ENCODE measurements at places on chromosomes 2 and 18.

DNA sequence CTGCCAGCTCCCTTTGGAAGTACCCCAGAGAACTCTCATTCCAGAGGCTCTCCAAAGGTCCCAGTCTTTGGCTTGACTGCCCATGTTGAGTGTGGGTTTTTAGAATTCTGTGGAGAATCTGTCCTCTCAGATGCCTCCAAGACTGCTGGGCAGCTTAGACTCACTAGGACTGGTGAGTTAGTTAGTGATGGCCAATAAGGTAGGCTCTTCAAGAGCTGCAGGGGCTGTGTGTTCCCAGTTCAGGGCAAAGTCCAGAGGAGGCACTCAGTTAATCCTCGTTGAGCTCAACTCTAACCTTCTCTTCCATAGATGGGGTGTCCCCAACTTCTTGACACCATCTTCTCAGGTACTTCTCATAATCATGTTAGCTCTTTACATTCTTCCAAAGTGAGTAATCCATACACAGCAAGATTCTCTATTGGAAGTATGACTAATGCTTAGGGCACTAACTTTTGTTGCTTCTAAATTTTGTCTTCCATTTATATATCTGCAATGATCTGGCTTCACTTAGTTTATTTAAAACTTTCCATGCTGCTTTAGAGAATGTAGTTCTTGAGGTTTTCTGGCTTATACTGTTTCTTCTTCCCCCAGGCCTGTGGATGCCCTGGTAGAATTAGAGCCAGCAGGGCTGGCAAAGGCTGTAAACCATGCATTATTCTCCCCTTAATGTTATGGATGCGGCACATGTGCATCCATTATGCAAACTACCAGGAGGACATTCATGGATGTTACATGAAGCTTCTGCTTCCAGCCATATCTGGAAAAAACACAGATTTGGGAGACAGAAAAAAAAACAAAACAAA is 88.9 kb downstream of the POLE4 start:
- DNase-seq, result no peak

GRCh38 chr2:187994464-187995331 is 297.0 kb upstream of the GULP1 start:
- no peak for DNase-seq

GRCh38 chr2:200962811-200963123 is 693 bp downstream of the ORC2 start:
- no peak for DNase-seq

GRCh38 chr2:188235364-188235763 is 56.3 kb upstream of the GULP1 start:
- DNase-seq, result no peak

- DNase-seq, result no peak
These were observed 798 bp downstream of the TANC1 start for GRCh38 chr2:158969162-158969714.

DNA sequence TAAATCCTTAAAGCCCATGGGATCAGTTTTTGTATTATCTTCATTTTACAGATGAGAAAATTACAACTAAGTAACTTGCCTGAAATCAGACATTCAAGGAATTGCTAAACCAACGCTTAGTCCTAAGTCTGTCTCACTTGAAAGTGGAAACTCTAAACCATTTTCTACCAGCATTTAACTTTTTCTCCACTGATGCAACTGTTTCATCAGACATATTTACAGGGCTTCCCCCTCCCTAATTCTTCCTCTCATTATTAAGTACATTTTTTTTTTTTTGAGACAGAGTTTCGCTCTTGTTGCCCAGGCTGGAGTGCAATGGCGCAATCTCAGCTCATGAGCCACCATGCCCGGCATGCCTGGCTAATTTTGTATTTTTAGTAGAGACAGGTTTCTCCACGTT is 88.6 kb downstream of the ACVR1C start:
- DNase-seq, result no peak

- DNase-seq, result no peak
These were observed 103.4 kb downstream of the ALPK2 start for GRCh38 chr18:58525517-58525916.

GRCh38 chr18:70469916-70470315 is 181.1 kb downstream of the SOCS6 start:
- DNase-seq, result no peak

- no peak for DNase-seq
These were observed 112.1 kb downstream of the KYNU start for GRCh38 chr2:142989273-142990204.

GRCh38 chr18:71027531-71027930 is 738.7 kb downstream of the SOCS6 start:
- no peak for DNase-seq

- DNase-seq, result no peak
These were observed 92.3 kb downstream of the MYT1L start for GRCh38 chr2:2238726-2239269.
